ENCODE measurements at places on chromosomes 6 and 20.

DNA sequence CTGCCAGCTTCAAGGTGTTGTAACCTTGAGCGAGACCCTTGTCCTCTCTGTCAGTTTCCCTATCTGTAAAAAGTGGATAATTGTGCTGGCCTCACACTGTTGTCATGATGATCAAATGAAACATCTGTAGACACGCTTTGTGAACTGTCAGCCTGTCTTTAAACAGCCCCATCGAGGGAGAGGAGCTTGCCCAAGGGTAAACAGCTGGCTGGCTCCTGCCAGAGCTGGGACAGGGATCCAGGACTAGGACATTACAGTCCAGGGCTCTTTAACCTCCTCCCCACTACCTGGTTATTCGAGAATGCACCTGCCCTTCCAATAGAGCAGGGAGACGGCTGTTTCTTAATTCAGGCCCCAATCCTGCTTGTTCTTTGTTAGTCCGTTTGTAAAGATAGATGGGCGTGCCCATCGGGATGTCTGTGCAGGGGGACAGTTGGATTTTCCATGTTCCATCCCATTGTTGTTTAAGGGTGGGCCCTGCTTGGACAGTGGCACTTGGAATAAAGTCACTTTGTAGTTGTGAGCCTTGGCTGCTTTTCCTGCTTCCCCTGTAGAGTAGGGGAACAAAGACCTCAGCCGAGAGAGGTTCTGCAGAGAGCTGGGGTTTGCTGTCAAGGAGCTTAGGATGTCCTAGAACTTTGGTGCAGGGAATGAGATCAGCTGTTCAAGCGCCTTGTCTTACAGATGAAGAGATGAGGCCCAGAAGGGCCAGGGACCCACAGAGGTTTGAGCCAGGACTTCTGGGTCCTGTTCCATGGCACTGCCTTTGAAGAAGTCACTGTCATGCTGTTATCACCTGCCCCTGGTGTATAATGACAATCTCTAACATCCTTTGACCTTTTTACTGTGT lies 77.9 kb upstream of the MYL9 start:
- no peak for DNase-seq

DNA sequence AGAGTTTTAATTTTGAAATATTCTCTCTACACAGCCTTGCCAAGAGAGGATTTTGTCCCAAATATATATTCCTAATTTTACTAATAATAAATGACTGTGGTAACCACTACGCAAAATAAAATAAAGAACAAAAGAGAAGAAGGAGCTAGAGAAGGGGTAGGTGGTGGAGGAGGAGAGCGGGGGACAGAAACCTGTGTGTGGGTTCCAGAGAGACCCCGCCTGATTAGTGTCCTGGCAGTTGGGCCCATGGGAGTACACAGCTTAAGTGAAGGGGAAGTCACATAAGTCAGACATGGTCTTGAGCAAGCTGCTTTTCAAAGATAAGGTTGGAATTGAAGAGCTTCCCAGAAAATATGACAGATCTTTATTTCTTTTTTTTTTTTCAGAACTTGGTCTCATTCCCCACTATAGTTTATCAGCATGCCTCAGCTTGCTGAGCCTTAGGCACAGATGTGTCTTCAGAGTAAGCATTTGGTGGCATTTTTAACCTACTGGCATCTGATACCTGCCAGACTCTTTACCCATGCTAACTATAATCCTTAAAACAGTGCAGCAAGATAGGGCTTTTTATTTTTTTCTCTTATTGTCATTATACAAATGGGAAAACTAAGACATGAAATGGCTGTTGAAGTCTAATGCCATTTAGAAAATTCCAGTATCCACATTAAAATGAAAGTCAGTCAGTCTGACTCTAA lies 9.6 kb upstream of the RHAG start:
- DNase-seq: no peak

DNA sequence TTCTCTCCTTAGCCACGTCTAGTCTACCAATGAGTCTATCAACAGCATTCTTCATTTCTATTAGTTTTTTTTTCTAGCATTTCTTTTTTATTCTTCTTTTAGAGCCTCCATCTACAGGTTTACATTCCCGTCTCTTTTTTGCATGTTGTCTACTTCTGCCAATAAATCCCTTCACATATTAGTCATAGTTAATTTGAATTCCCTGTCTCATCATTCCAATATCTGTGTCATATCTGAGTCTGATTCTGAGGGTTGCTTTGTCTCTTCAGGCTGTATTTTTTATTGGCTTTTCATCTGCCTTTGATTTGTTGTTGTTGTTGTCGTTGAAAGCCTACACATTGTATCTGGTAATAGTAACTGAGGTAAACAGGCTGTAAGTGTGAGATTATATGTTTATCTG lies 104.6 kb downstream of the HMGCLL1 start:
- DNase-seq: no peak

DNA sequence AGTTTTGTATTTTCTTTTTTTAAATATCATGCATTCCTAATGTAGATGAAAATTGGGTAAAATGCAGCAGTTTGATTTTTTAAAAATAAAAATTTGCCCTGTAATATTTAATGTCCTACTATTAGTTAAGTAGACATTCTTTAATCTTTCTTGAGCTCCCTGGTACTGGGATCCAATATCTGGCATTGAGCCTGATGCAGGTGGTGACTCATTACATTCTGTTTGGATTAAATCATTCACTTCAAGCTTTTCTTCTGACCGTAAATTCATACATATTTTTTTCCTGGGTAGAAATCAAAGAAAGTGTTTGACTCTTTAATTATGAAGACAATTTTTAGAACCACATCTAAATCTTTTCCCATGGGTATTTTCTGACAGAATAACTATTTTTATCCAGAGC lies 768.8 kb upstream of the SLC35B3 start:
- no peak for DNase-seq

GRCh38 chr20:15760001-15760621 lies 813.1 kb downstream of the KIF16B start:
- peak; percentile 92 for DNase-seq

DNA sequence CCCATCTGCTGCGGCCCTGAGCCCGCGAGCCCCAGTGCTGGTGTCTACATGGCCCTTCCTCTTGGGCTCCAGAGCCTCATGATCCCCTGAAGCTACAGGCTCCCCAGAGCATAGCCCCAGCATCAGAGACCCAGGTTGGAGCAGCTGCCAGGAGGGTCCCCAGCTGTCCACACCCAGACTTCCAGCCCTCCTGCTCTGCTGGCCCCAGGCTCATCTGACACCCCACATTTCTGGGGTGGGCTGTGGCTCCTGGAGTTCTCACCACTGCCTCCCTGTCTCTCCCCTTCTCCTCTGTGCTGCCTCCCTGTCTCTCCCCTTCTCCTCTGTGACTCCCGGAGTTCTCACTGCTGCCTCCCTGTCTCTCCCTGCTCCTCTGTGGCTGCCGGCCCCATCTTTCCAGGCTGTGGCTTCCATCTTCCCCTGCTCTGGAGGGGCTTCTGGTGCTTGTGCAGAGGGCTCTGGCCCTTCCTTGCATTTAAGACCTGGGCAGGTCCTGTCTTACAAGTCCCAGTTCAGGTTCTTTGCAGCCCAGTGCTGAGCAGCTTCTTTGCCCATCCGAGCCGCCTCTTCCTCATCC lies 108.1 kb downstream of the ERMARD start:
- DNase-seq: no peak

DNA sequence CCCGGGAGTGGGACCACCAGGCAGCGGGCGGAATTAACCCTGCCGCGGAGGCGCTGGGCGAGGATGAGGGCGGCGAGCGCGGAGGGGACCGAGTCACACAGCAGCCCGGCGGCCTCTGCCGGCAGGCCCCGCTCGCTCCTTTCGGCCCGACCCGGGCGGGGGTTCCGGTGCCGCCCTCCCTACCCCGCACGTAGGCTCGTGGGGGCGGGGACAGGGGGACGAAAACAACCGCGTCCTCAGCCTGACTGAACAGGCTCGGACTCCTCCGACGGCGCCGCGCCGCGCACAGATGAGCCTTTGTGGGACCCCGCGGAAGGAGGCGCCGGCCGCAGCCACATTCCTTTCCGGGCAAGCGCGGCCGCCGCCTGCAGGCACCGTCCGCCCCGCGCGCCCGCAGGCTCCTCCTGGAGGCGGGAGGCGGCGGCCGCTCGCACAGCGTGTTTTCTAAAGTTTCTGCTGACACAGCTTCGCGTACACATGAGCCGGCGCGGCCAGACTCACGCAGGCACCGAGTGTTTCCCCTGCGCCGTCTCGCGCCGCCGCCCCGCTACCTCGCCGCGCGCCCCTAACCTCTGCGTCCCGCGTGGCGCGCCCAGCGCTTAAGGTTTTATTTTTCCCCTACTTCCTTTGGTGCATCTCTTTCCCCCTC lies 244.3 kb downstream of the ARID1B start:
- DNase-seq: peak; percentile 79

All from NCI-H2171 (cell line).